ENCODE measurements at places on chromosomes 3 and 15.

DNA sequence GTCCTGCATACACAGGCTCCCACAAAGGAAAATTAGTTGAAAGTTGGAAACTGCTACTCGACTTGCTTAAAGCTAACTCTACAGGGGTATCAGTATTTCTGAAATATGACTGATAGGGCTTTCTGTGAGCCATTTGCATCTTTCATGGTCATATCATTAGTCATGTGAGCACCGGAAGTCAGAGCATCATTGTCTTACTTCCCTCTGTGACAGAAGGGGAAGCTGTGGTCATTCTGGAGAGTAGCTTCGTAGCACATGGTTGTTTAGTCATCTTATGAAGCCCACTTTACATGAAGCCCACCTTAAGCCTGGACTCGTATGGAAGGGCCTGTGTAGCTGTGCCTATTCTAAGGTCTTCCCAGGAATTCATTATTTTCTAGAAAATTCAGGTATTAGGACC lies 69.0 kb downstream of the COL6A5 start:
- no peak for DNase-seq

DNA sequence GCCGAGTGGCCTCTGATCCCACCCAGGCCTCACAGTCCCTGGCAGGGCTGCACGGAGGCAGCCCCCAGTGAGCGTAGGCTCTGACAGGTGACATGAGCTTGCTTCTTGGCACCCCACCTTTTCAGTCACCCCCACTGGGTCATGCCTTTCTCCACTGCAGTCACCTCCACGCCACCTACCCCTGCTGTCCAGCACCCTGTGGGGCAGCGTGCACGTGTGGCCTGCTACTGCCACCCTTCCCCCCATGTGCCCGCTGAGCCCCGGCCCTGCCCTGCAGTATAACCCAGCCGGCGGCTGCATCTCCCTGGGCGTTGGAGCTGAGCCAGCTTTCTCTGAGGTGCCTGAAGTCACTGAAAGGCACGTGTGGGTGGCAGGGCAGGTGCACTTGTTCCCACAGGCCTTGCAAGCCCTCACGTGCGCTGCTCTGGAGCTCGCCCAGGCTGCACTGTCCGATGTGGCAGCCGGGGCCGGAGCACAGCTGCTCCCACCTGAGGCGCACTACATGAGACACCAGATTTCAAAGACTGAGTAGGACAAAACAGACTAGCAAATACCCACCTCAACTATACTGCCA lies 65.6 kb downstream of the NIPA2 start:
- no peak for DNase-seq

GRCh38 chr3:42202217-42202865 lies 63.6 kb downstream of the CCK start:
- DNase-seq: no peak

DNA sequence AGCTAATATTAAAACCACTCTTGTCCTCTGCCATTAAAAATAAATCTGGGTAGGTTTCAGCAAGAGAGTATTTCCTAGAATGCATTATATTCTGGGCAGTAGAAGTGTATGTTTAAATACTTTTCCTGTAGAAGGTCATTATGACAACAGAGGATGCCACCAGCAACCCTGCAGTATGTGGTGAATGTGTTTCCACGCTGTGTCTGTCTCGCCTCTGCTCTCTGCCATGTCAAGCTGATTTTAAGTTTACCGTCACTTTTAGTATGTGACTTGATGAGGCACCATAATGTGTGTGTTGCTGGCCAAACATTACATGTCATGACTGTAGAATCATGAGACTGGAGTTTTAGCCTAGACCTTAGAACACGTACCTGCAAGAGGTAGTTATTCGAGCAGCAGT lies 211.2 kb downstream of the LPP start:
- no peak for DNase-seq

DNA sequence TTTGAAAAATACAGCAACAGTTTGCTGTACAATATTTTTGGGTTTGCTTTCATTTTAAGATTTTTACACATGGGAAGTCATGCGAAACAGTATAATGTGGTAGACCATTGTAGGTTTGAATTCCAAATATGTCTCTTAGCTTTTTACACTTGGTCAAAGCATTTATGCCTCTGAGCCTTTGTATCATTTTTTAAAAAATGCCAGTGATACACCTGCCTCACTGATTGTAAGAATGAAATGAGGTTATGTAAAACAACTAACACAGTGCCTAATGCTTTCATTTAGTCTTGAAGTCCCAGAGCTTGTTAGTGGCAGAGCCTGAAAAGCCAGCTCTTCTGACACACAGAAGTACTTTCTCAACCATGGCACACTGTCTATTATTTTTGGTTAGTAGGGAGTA lies 202.0 kb downstream of the UBE2E2 start:
- no peak for DNase-seq

- DNase-seq: no peak
Observed at GRCh38 chr3:171678971-171679492, 131.3 kb downstream of the PLD1 start.

GRCh38 chr15:25796395-25796794 lies 66.7 kb downstream of the ATP10A start:
- no peak for DNase-seq

GRCh38 chr3:113097960-113098447 lies 107.2 kb downstream of the GTPBP8 start:
- no peak for DNase-seq

- DNase-seq: no peak
Observed at GRCh38 chr3:102189956-102190723, 244.7 kb upstream of the ZPLD1 start.

- DNase-seq: no peak
Observed at GRCh38 chr15:90001062-90001682, at the start of gene ZNF710. Gene ZNF710, plus strand, starts transcription at chr15:90001324. Its CDS starts 65,814 bp downstream, at chr15:90067138.

GRCh38 chr3:9008550-9009255 lies 45.4 kb upstream of the RAD18 start:
- DNase-seq: no peak

DNA sequence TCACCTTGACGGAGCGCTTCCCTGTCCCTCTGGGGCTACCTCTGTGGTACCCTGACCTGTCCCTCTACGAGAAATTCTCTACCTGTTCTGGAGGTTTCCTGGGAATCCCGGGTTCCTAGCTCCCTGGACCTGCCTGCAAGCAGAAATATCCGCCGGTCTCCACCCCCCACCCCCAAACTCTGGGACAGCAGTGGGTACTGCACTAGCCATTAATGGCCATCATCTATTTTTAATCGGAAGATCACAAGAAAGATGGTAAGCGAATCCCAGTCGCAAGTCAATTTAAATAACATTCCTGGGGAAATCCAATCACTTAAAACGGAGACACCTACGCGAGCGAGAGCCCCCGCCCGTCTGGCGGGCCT lies 429 bp upstream of the C3orf80 start:
- no peak for DNase-seq

- DNase-seq: no peak
Observed at GRCh38 chr15:86850939-86851338, 771.3 kb downstream of the AGBL1 start.

Data from GF-D8 (cell line).